Right lobe of liver (tissue), 6 donors: ENCODE measurements at places on chromosomes 12 and 14.

- peak; percentile 27 for DNase-seq
- H3K4me1 ChIP-seq: peaks cover 4% of the 10 kb centered on the region
- no peaks in the 10 kb centered on the region for H3K27me3 ChIP-seq
- H3K36me3 ChIP-seq: no peaks in the 10 kb centered on the region
- no peak overlapping the region for H3K27ac ChIP-seq
- H3K4me3 ChIP-seq: no peak overlapping the region
These were observed 37.2 kb downstream of the CLMN start for GRCh38 chr14:95282354-95282985.

DNA sequence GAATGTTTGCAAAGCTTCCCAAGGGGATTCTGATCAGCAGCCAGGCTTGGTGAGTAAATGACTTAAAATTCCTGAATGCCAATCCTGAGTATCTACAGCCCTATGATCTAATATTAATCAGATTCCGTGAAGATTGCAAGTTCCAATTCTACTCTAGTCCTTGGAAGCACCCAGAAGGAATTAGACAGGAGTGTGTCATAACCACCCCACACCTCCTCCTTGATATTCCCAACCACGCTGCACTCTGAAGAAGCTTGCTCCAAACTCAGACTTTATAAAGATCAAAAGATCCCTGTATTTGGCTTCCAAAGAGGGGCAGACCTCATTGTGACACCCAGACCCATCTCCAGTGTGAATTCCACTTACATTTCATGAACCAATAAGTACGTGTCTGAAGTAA is 306.0 kb downstream of the BCL11B start:
- H3K36me3 ChIP-seq: no peaks in the 10 kb centered on the region
- H3K27me3 ChIP-seq: no peaks in the 10 kb centered on the region
- no peak overlapping the region for H3K27ac ChIP-seq
- no peaks in the 10 kb centered on the region for H3K4me1 ChIP-seq

- H3K4me1 ChIP-seq: peaks cover 26% of the 10 kb centered on the region
- peak overlapping the region; percentile 58 for H3K4me3 ChIP-seq
- peak overlapping the region; percentile 88 for H3K27ac ChIP-seq
- peak; percentile 86 for DNase-seq
- H3K36me3 ChIP-seq: no peaks in the 10 kb centered on the region
These were observed 17.1 kb downstream of the FOS start for GRCh38 chr14:75295491-75296345.

DNA sequence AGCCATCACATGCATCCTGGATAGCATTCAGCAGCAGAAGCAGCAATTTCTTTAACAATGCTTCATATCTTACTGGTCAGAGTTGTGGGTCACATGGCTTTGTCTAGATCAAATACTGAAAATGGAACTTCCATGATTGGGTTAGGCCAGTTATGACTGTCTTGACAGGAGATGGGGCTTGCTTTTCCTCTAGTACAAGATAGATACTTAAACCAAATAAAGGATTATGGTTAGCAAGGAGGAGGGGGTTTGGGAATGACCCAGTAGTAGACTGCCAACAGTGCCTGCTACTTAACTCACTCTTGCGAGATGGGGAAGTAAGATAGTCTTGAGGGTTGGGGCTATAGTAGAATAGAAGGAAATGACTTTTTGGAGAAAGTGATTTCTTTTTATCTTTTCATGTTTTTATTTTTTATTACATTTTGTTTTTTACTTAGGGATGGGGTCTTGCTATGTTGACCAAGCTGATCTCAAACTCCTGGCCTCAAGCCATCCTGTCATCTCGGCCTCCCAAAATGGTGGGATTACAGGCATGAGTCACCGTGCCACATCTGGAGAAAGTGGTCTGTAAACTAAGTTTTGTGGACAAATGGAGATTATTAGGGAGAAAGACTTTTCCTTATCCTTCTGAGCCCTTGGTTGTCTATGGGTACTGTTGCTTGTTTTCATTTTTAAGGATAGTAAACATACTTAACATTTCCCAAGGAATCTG is 37.6 kb downstream of the WNK1 start:
- no peaks in the 10 kb centered on the region for H3K27me3 ChIP-seq
- no peak overlapping the region for H3K4me3 ChIP-seq
- H3K36me3 ChIP-seq: no peaks in the 10 kb centered on the region

DNA sequence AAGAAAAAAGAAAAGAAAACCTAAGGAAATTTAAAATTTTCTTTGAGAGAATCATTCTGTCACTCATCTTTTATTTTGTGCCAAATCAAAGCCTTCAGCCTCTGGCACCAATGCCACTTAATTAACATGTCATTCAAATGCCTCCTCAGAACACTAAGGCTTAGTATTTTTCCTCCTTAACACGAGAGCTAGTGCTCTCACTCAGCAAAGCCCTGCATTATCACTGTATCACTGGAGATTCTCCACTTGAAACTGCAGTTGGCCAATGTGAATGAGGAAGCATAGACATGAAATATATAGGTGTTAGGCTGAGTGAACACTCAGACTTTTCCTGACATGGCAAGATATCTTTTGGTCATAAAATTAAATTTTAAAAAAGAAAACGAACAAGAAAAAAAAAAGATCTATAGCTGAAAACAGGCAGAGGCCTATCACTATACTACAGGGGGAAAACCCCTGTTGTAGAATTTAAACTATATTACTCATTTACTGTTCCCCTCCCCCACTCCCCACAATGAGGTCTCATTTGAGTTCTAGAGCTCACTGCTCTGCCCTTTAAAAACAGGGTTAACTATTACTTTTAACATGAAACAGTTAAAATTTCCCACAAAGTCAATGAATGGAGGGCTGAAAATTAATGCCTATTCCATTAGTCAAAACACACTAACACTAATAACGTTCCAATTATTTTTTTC is 5.1 kb downstream of the MBIP start:
- peaks cover 8% of the 10 kb centered on the region for H3K4me1 ChIP-seq
- no peak overlapping the region for H3K27ac ChIP-seq
- H3K4me3 ChIP-seq: no peak overlapping the region
- peaks cover 8% of the 10 kb centered on the region for H3K36me3 ChIP-seq
- no peak for DNase-seq
- H3K27me3 ChIP-seq: no peaks in the 10 kb centered on the region

DNA sequence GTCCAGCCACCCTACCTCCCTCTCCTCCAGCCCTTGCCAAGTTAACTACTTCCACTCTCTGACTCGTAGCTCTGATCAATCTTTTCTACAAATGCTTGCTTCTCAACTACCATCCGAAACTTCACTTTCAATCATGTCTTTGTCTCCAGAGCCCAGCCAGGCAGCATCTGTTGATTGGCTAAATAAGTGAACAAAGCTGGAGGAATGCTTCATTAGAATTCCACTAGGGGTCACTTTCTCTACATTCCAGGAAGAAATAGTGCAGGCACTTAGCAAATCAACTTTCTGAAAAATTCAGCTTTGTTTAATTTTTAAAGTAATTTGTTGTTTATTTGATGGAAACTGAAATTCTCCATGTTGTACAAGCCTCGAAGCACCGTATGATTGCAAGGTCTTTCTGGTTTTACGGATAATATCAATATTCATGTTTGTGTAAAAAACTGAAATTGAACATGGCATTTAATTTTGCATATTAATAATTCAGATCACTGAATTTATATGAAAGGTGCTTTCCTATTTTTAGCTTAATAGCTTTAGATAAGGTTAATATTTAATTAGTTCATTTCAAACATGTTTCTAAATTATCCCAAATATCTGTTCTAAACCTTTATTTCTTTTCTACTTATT is 32.4 kb upstream of the HELB start:
- H3K27me3 ChIP-seq: no peaks in the 10 kb centered on the region
- H3K27ac ChIP-seq: no peak overlapping the region
- H3K4me1 ChIP-seq: no peaks in the 10 kb centered on the region
- H3K4me3 ChIP-seq: no peak overlapping the region

- no peaks in the 10 kb centered on the region for H3K27me3 ChIP-seq
- H3K27ac ChIP-seq: no peak overlapping the region
- H3K4me1 ChIP-seq: no peaks in the 10 kb centered on the region
- no peak overlapping the region for H3K4me3 ChIP-seq
- no peak for DNase-seq
These were observed 49.3 kb upstream of the RERGL start for GRCh38 chr12:18139254-18139653.

DNA sequence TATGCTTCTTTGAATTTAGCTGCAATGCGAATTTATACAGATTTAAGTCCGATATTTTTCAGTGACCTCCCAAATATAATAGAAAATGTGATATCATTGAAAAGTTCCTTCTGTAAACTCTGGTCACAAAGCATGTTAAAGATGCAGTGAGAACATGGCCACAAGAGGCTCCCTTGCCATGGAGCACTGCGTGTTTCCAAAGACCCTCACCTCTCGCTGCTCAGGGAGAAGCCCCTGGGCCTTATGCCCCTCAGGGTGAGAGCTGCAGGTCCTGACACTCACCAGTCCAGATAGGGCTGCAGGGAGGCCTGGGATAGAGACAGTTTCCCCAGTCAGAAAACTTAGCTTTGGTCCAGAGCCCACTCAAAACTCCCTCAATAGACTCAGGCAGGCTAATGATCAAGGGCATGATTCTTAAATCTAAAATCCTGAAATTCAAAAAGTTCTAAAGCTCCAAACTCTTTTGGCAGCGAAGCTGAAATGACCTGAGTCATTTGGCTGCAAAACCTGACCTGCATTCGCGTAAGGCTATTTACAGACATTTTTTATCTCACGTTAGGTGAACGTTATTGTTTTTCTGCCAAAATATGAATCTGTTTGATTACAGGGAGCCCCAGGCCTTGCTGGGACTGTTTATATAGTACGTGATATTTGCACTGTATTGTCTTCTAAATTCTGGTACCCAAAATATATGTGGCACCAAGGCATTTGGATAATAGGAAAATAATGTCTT is 67.8 kb downstream of the CAPZA3 start:
- no peaks in the 10 kb centered on the region for H3K4me1 ChIP-seq
- H3K27me3 ChIP-seq: no peaks in the 10 kb centered on the region
- no peak for DNase-seq
- no peaks in the 10 kb centered on the region for H3K36me3 ChIP-seq
- no peak overlapping the region for H3K27ac ChIP-seq
- H3K4me3 ChIP-seq: no peak overlapping the region

- H3K4me1 ChIP-seq: no peaks in the 10 kb centered on the region
- no peaks in the 10 kb centered on the region for H3K27me3 ChIP-seq
- no peak overlapping the region for H3K4me3 ChIP-seq
- DNase-seq: no peak
- H3K36me3 ChIP-seq: no peaks in the 10 kb centered on the region
These were observed 2.2 kb downstream of the SLC25A21 start for GRCh38 chr14:37170237-37170636.

GRCh38 chr12:92408072-92408900 is 262.6 kb upstream of the BTG1 start:
- no peak overlapping the region for H3K27ac ChIP-seq

GRCh38 chr14:84579292-84579691 is 950.7 kb upstream of the FLRT2 start:
- no peak overlapping the region for H3K4me3 ChIP-seq
- H3K4me1 ChIP-seq: no peaks in the 10 kb centered on the region
- H3K36me3 ChIP-seq: no peaks in the 10 kb centered on the region

DNA sequence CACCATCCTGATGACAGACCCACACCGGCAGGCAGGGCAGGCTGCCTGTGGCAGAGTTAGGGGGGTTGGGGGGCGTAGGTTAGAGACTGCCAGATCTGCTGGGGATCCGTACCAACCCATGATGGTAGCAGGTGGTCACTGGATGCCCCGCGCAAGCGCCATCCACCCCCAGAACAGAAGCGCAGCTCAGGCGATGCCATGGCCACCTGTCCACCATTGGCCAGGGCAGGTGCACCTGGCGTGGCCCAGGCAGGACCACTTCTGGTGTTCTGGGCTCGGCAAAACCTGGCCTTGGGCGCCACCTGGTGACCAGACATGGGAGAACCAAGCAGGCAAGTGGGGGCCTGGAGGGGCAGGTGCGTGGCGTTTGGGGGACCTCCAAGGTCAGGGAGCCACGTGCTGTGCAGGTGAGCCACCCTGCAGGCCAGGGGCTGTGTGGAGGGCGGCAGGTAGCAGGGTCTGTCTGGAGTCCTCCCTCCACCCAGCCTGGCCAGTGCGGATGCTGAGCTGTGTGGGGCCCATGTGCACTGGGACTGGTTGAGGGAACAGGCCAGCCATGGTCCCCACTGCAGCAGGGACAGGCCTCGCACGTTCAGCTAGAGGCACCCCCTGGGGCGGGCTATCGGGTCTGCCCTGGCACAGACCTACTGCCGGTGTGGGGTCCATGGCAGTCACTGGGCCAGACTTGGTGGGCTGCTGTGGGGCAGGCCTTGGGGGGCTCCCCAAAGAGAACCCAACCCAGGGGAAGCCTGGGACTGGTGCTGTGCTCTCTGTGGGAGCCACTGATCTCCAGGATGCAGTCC is 15.6 kb downstream of the BAG5 start:
- no peaks in the 10 kb centered on the region for H3K27me3 ChIP-seq
- DNase-seq: peak; percentile 82
- H3K36me3 ChIP-seq: no peaks in the 10 kb centered on the region
- no peak overlapping the region for H3K4me3 ChIP-seq
- H3K27ac ChIP-seq: no peak overlapping the region

DNA sequence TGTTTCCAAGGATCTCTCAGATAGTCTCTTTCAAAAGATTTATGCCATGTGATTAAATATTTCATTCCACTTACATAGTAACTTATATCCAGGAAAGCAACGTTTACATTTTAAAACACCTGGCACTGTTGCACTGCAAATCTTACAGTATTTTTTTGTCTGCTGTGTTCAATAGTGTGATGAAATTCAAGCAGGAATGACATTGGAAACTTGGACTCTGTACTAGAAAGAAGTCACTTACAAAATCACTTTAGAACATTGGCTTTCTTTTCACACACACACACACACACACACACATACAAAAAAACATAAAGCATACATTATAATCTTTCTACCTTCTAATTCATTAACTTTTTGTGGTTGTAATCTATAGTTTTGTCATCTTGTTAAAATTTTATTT is 66.2 kb upstream of the USP15 start:
- H3K36me3 ChIP-seq: no peaks in the 10 kb centered on the region
- no peaks in the 10 kb centered on the region for H3K27me3 ChIP-seq
- DNase-seq: no peak
- H3K27ac ChIP-seq: no peak overlapping the region
- H3K4me3 ChIP-seq: no peak overlapping the region

GRCh38 chr12:104477510-104478390 is 21.0 kb downstream of the CHST11 start:
- no peaks in the 10 kb centered on the region for H3K36me3 ChIP-seq
- H3K4me3 ChIP-seq: no peak overlapping the region
- no peaks in the 10 kb centered on the region for H3K4me1 ChIP-seq
- H3K27ac ChIP-seq: peak overlapping the region; percentile 33
- DNase-seq: no peak
- no peaks in the 10 kb centered on the region for H3K27me3 ChIP-seq

DNA sequence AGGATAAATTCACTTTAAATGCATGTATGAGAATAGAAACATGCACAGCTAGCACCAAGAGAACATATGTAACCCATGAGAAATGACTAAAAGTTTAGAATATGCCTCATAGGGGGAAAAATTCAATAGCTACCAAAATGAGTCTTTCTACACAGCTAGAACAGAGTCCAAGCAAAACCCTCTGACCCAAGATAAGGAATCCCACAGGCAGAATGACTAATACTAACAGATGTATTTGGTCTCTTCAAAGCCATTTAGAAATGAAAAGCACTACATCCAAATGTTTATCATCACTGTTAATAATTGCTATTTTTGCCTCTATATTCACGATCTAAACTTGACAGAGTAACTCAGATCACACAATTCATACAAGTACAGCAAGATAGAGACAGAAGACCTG is 44.0 kb downstream of the KICS2 start:
- H3K4me1 ChIP-seq: no peaks in the 10 kb centered on the region
- H3K27me3 ChIP-seq: no peaks in the 10 kb centered on the region
- DNase-seq: no peak
- H3K36me3 ChIP-seq: no peaks in the 10 kb centered on the region
- no peak overlapping the region for H3K4me3 ChIP-seq
